ENCODE measurements at places on chromosomes 13 and 19.
A peak's percentile ranks its signal among the peaks of the same experiment; 100 is the strongest.

- no peak for DNase-seq
These were observed 2.7 kb upstream of the CAPS start for GRCh38 chr19:5911366-5911765.

DNA sequence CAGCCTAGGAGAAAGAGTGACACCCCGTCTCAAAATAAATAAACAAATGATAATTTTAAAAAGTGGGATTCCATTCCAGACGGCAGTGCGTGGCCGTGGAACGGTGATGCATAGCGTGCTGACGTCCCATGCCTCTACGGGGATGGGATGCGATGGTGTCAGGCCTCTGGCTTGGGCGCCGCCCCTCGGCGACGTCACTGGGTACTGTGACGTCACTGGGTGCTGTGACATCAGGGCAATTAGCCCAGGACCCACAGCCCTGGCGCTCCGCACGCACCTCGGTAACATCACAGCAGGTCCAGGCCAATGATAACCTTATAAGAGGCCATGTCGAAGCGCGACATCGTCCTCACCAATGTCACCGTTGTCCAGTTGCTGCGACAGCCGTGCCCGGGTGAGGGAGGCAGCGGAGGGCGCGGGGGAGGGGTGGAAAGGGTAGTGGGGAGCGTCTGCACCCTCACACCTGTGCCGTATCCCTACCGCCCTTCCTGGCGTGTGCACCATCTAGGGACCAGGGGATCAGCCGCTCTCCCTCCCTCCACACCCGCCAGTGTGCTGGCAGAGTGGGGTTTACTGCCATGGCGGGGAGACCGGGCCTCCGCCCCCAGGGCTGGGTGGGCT, at the start of gene GAPDHS:
Gene GAPDHS, plus strand, starts transcription at position 256 of the 621 bp plus-strand sequence. Its CDS starts 72 bp downstream, at position 328.
- DNase-seq = no peak

- peak; percentile 20 for DNase-seq
These were observed 42.4 kb downstream of the ADGRE3 start for GRCh38 chr19:14632286-14632685.

DNA sequence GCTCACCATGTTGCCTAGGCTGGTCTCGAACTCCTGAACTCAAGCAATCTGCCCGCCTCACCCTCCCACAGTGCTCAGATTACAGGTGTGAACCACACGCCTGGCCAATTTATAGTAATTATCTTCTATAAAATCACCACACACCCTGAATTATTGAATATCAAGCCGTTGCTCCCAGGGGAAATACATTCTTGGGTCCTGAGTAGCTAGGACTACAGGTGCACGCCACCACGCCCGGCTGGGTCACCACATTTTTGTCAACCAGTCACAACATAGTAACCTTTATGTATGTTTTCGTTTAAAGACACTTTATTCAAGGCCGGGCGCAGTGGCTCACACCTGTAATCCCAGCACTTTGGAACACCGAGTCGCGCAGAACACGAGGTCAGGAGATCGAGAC, 8.3 kb downstream of the CBLC start:
- no peak for DNase-seq

GRCh38 chr19:2127758-2128157, 23.6 kb downstream of the AP3D1 start:
- DNase-seq = peak; percentile 13

DNA sequence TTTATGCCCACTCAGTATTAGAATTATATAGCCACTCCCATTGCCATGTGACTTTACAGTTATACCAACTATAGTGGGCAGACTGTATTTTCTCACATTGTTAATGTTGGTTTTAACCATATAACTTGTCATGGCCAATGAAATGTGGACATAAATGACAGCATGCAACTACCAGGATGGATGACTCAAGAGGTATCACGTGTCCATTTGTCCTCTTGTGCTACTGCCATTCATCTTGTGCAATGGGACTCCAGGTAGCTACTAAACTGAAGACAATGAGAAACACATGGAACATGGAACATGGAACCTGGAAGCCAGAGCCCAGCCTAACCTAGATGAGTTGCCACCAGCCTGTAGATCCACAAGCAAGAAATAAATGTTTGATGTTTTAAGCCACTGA, 242.7 kb upstream of the IPO5 start:
- DNase-seq = no peak

DNA sequence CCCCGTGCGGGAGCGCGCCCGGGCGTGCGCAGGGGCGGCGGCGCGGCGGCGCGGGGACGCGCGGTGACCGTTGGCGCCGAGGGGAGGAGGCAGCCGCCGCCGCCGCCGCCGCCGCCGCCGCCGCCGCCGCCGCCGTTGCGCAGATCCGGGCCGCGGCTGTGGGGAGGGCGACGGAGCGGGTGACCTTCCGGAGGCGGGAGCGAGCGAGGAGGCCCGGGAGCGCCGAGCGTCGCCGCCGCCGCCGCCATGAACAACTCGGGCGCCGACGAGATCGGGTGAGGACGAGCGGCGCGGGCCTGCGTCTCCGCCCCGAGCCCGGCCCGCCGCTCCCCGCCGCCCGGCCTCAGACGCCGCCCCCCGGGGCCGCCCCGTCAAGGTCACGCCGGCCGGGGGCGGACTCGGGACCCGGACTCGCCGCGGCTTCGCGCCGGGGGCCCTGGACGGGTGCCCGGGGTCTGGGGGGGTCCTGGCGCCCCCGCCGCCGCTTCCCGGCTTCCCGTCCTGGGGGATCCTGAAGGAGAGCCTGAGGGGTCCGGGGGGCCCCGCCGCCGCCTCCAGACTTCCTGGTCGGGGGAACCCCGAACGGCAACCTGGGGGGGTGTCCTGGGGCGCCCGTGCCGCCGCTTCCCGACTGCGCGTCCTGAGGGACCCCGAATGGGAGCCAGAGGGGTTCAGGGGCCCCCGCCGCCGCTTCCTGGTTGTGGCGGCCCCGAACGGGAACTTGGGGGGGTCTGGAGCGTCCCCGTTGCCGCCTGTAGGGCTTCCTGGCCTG, at the start of gene DAZAP1:
Gene DAZAP1, plus strand, starts transcription at position 59 of the 772 bp plus-strand sequence. Its CDS starts 188 bp downstream, at position 247.
- DNase-seq = no peak

DNA sequence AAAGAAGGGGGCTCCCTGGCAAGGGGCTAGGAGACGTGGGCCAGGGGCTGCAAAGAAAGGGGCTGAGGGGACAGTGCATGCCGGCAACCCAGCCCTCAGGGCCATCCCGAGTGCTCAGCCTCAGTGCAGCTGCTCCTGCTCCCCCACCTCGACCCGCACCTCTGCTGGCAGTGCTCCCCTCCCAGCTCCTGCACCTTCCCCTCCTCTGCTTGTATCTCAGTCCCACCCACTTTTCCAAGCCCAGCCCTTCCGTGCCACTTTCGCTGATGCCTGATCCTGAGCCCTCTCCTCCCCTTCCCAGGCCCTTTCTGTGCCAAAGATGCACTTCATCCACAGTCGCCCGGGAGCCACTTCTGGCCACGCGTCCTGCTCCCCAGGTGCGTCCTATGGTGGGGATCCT, 69.9 kb upstream of the KCTD15 start:
- DNase-seq = no peak

- DNase-seq = peak; percentile 67
These were observed 237.4 kb downstream of the RGCC start for GRCh38 chr13:41694545-41695301.

DNA sequence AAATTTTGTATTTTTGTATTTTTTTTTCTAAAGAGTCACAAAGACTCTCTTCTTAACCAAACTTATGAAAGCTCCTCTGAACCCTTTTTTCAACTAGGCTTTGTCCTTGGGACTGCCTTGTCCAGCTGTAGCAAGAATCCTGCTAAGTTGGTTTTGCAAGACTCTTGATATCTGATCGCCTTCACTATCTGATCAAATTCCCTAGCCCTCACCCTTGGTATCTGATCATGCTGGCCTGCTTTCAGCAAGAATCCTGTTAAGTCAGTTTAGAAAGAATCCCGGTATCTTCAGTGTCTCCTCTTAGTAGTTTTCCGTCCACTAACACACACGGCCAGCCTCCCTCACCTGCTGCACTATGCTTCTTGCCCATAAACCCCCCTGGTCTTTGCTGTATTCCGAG, 1.9 kb upstream of the SIGLEC5 start:
- no peak for DNase-seq

DNA sequence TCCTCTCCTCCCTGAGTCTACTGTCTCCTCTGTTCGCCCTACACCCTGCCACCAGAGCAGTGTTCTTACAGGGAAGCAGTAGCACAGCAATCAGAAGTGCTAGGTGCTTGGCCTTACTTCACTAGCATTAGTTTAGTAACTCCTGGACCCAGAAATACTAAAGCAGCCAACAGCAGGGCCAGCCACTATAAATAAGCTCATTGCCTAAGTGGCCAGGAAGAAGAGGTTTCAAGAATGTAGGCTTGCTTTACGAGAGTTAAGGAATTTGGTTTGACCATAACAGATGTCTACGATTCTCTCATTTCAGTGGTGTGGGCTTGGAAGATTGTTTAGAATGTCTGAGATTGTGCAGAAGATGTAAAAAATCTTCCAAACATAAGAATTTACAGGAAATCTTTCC, 103.3 kb downstream of the ZAR1L start:
- no peak for DNase-seq

GRCh38 chr19:11894851-11895250, 7.3 kb downstream of the ZNF69 start:
- DNase-seq = no peak

- peak; percentile 9 for DNase-seq
These were observed 438.3 kb downstream of the RFC3 start for GRCh38 chr13:34256236-34256635.

DNA sequence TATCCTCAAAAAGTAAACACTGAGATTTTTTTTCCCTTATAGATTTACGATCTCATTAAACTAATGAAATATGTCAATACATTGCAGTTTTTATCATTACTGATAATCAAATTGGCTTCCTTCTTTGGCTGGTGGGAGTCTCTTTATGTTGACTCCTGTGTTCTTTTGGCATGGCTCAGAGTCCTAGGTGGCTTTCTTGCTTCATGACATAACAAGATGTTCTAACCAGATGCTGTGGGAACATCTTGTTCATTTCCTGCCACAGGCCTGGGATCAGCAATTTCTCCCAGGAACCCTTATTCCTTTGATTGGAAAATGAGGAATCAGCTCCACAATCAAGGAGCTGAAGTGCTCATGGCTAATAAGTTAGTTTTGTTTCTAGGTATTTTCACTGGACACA, 13.2 kb upstream of the CYP4F22 start:
- DNase-seq = no peak

GRCh38 chr19:20278342-20278741, 111.3 kb downstream of the ZNF486 start:
- DNase-seq = peak; percentile 74

- DNase-seq = no peak
These were observed 399.1 kb upstream of the SPRY2 start for GRCh38 chr13:80740071-80740470.

GRCh38 chr13:88294368-88294767, 623.2 kb downstream of the SLITRK5 start:
- peak; percentile 14 for DNase-seq

GRCh38 chr13:95122063-95122462, 179.2 kb downstream of the ABCC4 start:
- DNase-seq = no peak

DNA sequence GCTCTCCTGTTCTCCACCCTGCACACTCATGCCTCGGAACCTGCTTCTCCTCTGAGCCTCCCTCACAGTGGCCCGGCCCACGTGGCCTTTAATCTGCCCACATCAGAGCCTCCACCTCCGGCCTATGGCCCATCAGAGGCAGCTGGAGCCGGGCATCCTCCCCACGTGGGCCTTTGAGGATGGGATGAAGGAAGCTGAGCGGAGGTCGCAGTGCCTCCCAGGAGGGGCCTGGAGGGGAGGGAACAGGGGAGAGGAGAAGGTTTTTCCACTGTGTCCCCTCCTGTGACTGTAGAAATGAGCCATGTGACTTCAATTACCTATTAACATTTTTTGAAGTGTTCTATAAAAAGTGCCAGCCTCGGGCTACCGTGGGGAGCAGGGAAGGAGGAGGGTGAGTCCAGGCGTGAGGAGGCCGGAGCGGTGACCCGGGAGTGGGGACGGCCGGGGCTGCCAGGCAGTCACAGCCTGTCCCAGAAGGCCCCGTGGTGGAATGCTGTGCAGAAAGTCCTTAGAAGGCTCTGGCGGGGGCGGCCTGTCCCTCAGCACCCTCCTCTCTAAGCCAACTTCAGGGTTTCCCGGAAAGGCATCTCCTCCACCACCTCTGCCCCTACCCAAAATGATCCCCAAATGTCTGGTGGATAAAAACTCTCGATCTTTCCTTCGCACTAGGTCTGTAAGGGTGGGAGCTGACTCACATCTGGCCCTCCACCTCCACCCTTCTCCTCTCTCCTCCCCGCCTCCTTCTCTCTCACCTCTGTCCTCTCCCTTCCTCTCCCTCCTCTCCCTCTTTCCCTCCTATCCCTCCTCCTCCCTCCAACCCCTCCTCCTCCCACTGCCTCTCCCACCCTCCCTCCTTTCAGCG, 24.8 kb upstream of the SLC1A5 start:
- DNase-seq = no peak

DNA sequence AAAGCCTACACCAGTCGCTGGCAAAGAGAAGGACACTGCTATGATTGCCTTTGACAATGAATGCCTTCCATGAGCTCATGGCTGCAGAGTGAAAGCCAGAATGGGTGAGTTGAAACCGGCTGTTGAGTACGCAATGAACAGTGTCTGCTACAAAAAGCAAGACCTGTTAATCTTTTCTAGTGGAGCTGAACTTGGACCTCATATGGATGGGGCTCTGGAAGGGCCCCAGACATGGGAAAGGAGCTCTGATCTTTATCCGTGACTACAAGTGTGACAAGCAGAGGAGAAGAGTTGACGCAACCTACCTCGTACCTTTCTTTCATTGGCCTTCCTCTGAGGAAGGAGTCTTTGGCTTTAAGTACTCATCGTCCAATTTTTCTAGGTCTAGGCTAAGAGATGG, 67.1 kb upstream of the TSC22D1 start:
- DNase-seq = no peak

- no peak for DNase-seq
These were observed 24.2 kb upstream of the SLC15A1 start for GRCh38 chr13:98776644-98777043.

- DNase-seq = peak; percentile 34
These were observed 175.2 kb downstream of the ENOX1 start for GRCh38 chr13:43611281-43612273.

DNA sequence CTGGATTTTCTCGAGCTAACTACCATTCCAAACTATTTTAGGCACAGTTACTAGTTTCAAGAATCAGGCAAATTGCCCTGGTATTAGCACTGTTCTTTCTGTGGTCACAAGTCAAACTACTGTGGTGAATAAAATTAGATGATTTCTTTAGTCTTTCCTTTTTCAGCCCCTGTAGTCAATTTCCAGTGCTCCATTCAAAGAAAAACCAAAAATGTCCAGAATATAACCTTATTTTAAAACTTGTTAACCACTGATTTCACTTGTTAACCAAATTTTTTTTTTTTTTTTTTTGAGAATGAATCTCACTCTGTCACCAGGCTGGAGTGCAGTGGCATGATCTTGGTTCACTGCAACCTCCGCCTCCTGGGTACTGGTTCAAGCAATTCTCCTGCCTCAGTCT, 50.6 kb upstream of the USPL1 start:
- DNase-seq = no peak

DNA sequence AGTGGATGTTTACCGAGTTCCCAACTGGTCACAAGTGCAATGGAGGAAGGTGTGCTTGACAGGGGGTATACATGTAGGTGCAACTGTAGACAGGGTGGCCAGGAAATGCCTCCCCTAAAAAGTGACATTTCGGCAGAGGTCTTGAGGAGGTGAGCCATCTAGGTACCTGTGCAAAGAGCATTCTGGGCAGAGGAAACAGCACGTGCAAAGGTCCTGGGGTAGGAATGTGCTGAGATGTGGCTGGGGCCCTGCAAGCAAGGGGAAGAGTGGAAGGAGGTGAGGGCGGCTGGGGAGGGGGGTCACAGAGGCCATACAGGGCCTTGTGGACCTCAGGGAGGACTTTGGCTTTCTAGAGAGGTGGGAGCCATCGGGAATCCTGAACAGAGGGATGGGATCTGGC, 8.1 kb downstream of the ADGRL1 start:
- DNase-seq = no peak

- DNase-seq = peak; percentile 95
These were observed at the start of gene TUBGCP3 for GRCh38 chr13:112587764-112588489. TUBGCP3 (minus strand) TSS chr13:112588153; CDS start chr13:112587980, 173 bp downstream.

All from eye (tissue), 1 donor.